ENCODE measurements at places on chromosomes 3 and 15.
A peak's percentile ranks its signal among the peaks of the same experiment; 100 is the strongest.

DNA sequence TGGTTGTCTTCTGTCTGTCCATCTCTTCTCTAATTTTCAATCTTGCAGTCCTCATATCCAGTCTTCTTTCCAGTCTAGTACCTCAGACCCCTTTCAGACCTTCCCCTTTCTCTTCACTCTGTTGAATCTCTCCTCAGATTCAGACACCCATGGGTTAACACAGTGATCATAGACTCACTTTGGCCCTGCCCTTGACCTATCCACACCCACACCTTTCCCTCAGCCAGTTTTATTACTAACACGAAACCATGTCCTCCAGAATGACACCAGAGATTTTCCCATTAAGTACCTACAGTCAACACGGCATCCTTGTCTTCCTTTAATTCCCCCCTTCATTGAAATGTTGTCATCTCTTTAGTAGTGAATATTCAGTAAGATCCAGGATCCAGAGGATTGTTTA is 74.5 kb upstream of the UBE2E2 start:
- DNase-seq, result no peak
- H3K36me3 ChIP-seq, result no peaks in the 10 kb centered on the region

GRCh38 chr3:137081711-137082110 is 123.9 kb downstream of the IL20RB start:
- H3K27ac ChIP-seq, result no peak overlapping the region
- H3K36me3 ChIP-seq, result no peaks in the 10 kb centered on the region
- DNase-seq, result no peak
- peaks cover 33% of the 10 kb centered on the region for H3K27me3 ChIP-seq
- no peak overlapping the region for H3K4me3 ChIP-seq
- no peaks in the 10 kb centered on the region for H3K4me1 ChIP-seq

GRCh38 chr3:707041-707440 is 385.8 kb upstream of the CNTN6 start:
- DNase-seq, result no peak
- H3K4me1 ChIP-seq, result no peaks in the 10 kb centered on the region
- H3K36me3 ChIP-seq, result peaks cover 3% of the 10 kb centered on the region
- H3K27ac ChIP-seq, result no peak overlapping the region
- H3K27me3 ChIP-seq, result no peaks in the 10 kb centered on the region
- no peak overlapping the region for H3K4me3 ChIP-seq

- H3K27ac ChIP-seq, result no peak overlapping the region
- H3K27me3 ChIP-seq, result no peaks in the 10 kb centered on the region
- H3K4me3 ChIP-seq, result no peak overlapping the region
These were observed 54.6 kb downstream of the GMNC start for GRCh38 chr3:190807719-190808375.

- no peaks in the 10 kb centered on the region for H3K36me3 ChIP-seq
- no peaks in the 10 kb centered on the region for H3K27me3 ChIP-seq
- H3K4me1 ChIP-seq, result peaks cover 33% of the 10 kb centered on the region
- H3K27ac ChIP-seq, result peak within 1 kb of the TSS; percentile 94
- H3K4me3 ChIP-seq, result peak within 1 kb of the TSS; percentile 95
These were observed at the start of gene TBC1D2B for GRCh38 chr15:78077053-78077870. Gene TBC1D2B (minus strand): TSS chr15:78077711. CDS start chr15:78077652, 59 bp downstream.

DNA sequence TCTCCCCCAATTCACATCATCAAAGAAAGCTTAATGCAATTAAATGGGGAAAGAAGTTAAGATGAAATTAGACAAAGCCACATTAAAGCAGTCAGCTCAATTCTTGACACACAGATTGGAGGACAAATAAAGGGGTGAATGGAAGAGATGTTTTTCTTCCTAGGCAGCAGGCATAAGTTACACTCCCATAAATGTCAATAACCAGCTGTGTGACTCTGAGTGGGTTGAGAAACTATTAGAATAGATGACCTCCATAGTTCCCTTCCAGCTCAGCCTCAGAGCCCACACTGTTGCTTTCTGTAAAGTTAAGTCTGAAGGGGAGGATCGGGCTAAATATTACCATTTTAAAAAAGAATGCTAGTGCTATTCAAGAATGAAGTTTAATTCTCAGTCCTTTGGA is 71.0 kb downstream of the THBS1 start:
- H3K4me3 ChIP-seq, result no peak overlapping the region
- H3K36me3 ChIP-seq, result peaks cover under 1% of the 10 kb centered on the region
- no peaks in the 10 kb centered on the region for H3K27me3 ChIP-seq

DNA sequence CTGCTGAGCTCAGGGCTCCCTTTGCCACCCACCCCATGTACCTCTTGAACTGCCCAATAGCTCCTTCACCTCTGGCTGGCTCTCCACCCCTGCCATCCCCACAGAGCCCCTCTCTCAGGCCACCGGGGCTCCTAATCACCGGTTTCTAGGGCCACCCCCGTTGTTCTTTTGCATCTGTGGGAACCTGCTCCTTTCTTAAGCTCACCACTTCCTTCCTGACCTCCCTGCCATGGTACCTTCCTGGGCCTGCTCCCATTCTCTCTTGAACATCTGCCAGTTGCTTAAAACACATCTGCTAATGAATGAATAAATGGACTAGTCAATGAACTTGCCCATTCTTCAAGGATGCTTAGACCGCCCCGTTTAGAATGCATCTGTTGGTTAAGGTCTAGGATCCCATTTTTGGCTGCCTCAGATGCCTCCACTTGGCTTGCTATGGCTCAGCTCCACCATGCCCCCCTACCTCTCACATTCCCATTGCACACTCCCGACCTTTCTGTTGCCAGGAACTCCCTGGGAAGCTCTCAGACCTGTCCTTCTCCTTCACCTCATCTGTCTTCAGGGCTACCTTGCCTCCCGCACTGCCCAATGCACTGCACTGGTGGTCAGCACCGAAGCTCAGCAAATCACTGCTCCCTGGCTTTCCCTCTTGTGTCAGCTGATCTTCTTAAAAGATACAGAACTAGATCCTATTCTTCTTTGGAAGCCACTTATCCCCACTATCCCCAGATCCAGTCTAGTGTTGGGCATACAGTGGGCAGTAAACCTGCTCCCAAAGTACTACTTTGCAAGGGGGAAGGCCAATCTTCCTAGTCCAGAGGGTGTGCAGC is 9.1 kb downstream of the AMOTL2 start:
- no peaks in the 10 kb centered on the region for H3K27me3 ChIP-seq
- peaks cover 55% of the 10 kb centered on the region for H3K4me1 ChIP-seq
- peak overlapping the region; percentile 23 for H3K27ac ChIP-seq
- H3K36me3 ChIP-seq, result peaks cover 36% of the 10 kb centered on the region
- DNase-seq, result no peak
- peak overlapping the region; percentile 85 for H3K4me3 ChIP-seq

DNA sequence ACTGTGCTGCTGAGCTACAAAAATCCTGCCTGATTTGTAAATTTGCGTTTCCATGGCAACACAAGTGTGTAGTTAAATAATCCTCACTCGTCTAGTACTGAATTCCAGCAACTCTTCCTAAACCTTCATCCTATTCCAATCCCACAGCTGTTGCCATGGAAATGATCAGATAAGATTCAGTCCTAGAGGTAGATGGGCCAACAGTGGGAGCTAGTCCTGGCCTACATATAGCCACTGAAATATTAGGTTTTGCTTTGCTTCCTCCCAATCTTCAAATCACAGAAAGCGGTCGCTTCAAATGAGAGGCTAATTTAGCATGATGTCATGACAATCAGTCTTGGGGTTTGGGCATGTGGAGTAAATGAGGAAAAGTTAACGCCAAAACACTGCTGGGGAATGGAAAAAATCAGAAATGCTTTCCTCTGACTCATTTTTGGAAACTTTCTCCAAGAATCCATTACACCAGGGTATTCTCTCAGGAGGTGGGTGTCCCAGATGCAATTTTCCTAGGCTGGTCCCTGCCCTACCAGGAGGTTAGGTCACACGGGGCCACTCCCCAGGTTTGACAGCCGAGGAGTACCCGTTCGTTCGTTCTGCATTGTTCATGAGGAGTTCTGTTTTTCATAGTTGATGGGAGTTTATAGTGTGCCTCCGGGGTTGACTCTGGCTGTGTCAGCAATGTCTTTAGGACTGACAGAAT is 159.2 kb upstream of the SLCO3A1 start:
- peaks cover 33% of the 10 kb centered on the region for H3K4me1 ChIP-seq
- no peak for DNase-seq
- H3K36me3 ChIP-seq, result no peaks in the 10 kb centered on the region
- no peaks in the 10 kb centered on the region for H3K27me3 ChIP-seq

GRCh38 chr3:184315543-184315867 is 1.1 kb downstream of the EIF4G1 start:
- DNase-seq, result no peak
- peak overlapping the region; percentile 67 for H3K27ac ChIP-seq
- H3K36me3 ChIP-seq, result peaks cover 14% of the 10 kb centered on the region

DNA sequence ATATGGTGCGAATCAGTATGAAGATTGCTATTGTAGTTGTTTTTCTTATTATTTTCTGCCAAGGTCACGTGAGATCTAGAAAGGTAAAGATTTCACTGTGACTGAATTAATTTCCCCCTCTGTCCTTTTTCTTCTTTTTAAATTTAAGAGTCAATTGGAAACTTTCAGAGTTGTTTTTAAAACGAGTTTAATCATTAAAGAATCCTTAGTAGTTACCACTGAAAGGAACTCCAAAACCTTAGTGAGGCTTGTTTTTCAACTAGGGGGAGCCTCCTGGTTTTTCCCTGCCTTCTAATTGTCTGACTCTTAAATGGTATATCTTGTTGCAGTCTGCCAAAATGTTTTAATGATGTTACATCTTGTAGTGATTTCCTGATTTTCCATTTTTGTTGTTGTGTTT is 17.6 kb downstream of the P2RY12 start:
- no peaks in the 10 kb centered on the region for H3K27me3 ChIP-seq
- H3K4me1 ChIP-seq, result no peaks in the 10 kb centered on the region
- no peak overlapping the region for H3K27ac ChIP-seq
- no peak for DNase-seq

DNA sequence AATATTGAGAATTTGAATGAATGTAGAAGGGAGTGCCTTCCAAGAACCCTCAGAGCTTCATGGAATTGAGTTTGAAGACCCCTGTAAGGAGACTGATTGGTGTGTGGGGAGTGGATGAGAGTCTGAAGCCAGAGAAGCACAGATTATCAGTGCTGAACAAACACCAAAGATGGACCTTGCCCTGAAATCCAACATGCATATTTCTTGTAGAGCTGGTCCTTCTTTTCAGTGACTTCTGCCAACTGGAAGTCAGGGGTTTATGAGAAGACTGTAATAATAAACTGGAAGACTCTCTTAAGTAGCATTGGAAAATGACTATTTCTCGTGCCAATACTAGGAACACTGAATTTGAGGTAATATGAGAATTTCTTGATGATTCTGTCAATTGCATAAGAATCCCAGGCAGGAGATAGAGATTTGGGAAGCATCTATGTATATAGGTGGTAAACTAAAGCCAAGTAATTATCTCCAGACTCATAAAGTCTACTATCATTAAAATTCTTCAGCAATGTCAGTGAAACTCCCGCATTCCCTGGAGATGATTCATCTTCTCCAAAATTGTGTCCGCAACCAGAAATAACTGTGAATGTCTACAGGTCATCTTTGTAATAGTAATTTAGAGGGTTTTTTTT is 213.8 kb downstream of the IL5RA start:
- peaks cover 5% of the 10 kb centered on the region for H3K4me1 ChIP-seq
- no peak overlapping the region for H3K4me3 ChIP-seq
- H3K36me3 ChIP-seq, result no peaks in the 10 kb centered on the region
- DNase-seq, result no peak
- H3K27me3 ChIP-seq, result no peaks in the 10 kb centered on the region

GRCh38 chr3:33848624-33849347 is 50.4 kb downstream of the PDCD6IP start:
- H3K27me3 ChIP-seq, result no peaks in the 10 kb centered on the region
- peaks cover 9% of the 10 kb centered on the region for H3K4me1 ChIP-seq
- no peak overlapping the region for H3K4me3 ChIP-seq

DNA sequence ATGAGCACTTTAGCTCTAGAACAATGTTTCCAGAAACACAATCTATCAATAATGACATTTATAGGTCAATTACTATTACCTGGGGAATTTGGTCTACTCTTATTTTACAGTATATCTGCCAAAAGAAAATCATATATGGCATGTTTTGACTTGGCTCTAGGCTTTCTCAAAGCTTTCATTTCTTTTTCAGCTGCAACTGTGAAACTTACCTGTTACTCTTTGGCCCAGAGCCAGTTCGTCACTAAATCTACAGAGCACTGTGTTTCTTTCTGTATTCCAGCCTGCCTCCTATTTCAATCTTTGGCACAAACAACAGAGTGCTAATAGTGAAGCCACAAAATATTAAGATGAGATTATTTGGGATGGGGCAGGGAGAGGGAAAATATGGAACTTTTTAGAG is 76.0 kb downstream of the P2RY1 start:
- H3K4me3 ChIP-seq, result no peak overlapping the region
- no peak overlapping the region for H3K27ac ChIP-seq
- H3K4me1 ChIP-seq, result no peaks in the 10 kb centered on the region
- DNase-seq, result no peak
- H3K36me3 ChIP-seq, result no peaks in the 10 kb centered on the region
- no peaks in the 10 kb centered on the region for H3K27me3 ChIP-seq

DNA sequence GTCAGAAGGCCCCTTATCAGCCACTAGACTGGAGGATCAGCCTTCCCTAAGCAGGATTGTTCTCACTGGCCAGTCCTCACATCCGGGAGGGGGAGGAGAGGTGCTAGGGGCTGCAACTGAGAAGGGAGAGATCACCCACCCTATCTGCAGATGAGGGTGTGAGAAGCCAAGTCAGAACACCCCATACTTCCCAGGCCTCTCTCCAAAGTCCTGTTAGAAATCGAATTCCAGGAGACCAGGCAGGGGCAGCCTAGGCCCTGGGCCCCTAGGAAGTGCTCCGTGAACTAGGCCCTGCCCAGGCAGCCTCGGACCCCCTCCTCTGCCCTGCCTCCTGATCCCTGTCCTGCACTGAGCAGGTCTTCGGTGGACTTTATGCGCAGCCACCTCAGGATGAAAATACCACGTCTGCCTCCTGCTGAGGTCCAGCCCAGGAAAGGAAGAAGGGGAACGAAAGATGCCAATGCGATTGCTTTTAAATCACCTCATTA is 933 bp downstream of the DZIP1L start:
- H3K4me3 ChIP-seq, result peak overlapping the region; percentile 98
- peak; percentile 13 for DNase-seq
- peak overlapping the region; percentile 99 for H3K27ac ChIP-seq
- H3K36me3 ChIP-seq, result peaks cover 3% of the 10 kb centered on the region

DNA sequence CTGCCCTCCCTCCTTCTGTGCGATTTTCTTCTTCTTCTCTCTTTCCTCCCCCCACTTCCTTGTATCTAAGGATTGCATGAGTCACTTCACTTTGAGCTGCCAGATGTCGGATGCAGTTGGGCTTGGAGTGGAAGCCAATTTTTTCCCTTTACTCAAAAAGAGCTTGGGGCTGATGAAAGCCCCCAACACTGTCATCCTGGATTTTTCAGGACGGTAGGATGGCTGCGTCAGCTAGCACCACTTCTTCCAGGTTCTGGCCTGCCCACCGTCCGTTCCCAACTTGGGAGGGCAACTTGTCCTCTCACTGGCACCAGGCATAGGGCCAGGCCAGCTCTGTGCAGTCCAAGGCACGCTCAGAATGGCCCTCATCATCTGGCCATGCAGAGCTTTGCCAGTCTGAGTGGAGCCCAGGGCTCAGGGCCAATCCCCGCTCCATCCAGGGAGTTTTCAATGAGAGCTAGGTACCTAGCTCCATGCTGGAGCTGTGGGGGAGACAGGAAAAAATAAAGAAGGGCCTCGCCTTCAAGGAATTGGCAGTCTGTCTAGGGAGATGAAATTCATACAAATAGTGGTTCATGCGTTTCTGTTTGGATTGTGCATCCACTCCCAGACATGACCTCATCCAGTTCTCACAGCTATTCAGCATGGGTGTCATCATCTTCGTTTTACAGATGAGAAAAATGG is 47.7 kb upstream of the INSYN1 start:
- peak overlapping the region; percentile 69 for H3K27ac ChIP-seq
- H3K27me3 ChIP-seq, result no peaks in the 10 kb centered on the region
- H3K4me3 ChIP-seq, result no peak overlapping the region
- peaks cover 16% of the 10 kb centered on the region for H3K4me1 ChIP-seq
- no peak for DNase-seq

- no peak for DNase-seq
- no peaks in the 10 kb centered on the region for H3K27me3 ChIP-seq
- no peaks in the 10 kb centered on the region for H3K4me1 ChIP-seq
These were observed 77.5 kb downstream of the CHRD start for GRCh38 chr3:184457329-184457728.

Measured in neural crest cell (in vitro differentiated cells).